ENCODE measurements at places on chromosomes 7 and 10. TPM values are rescaled to one million over a fixed set of nuclear protein-coding genes. Genes with fewer than 3 reads are reported as not detected.

The CABCOCO1 gene
- total RNA-seq = not detected

The PLPP4 gene
- total RNA-seq = not detected

The PLEKHS1 gene
- not detected for total RNA-seq

The FAM25G gene
- not detected for total RNA-seq

The EGFR gene
- 49.9 TPM for total RNA-seq

The SNX13 gene
- 25.8 TPM for total RNA-seq

The CALML3 gene
- not detected for total RNA-seq

The FAM25A gene
- not detected for total RNA-seq

The HELLS gene
- total RNA-seq = 7.8 TPM

The HOXA10 gene
- total RNA-seq = under 0.01 TPM

The CDNF gene
- 0.36 TPM for total RNA-seq

The EEF1AKMT2 gene
- total RNA-seq = 16.4 TPM

The LLCFC1 gene
- total RNA-seq = not detected

The COL1A2 gene
- 7,749 TPM for total RNA-seq

The CTAGE15 gene
- not detected for total RNA-seq

The TET1 gene
- total RNA-seq = 2.6 TPM

The GRM8 gene
- not detected for total RNA-seq

The DNAH11 gene
- total RNA-seq = under 0.01 TPM

The CHN2 gene
- total RNA-seq = 1.8 TPM

The ITPRID1 gene
- not detected for total RNA-seq

The CYP2C19 gene
- total RNA-seq = not detected

The PDZD7 gene
- 1.3 TPM for total RNA-seq

The CAMK2B gene
- 0.97 TPM for total RNA-seq

The AKR1D1 gene
- not detected for total RNA-seq

The KCP gene
- not detected for total RNA-seq

The RBP3 gene
- not detected for total RNA-seq

The SFMBT2 gene
- 2.9 TPM for total RNA-seq

The ATOH7 gene
- total RNA-seq = not detected

The OR2A12 gene
- total RNA-seq = not detected

The PRSS2 gene
- not detected for total RNA-seq

The PFKFB3 gene
- total RNA-seq = 24.2 TPM
